ENCODE measurements at places on chromosomes 3 and 15.

GRCh38 chr15:73897441-73898261, 24.3 kb downstream of the TBC1D21 start:
- DNase-seq: peak; percentile 82

DNA sequence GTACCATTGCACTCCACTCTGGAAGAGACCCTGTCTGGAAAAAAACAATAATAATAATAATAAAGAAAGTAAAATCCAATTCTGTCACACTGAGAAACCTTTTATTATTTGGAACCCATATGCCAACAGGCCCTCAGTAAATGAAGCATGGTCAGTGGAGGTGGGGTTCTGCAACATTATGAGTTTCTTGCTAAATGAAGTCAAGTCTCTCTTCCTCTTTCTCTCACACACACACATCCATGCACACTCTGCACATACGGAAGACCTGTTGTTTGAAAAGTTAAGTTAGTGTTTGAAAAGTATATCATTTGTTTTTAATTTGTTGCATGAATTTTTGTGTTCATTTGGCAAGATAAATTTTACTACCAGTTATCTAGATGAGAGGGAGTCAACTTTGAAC, 27.8 kb downstream of the GAP43 start:
- no peak for DNase-seq

DNA sequence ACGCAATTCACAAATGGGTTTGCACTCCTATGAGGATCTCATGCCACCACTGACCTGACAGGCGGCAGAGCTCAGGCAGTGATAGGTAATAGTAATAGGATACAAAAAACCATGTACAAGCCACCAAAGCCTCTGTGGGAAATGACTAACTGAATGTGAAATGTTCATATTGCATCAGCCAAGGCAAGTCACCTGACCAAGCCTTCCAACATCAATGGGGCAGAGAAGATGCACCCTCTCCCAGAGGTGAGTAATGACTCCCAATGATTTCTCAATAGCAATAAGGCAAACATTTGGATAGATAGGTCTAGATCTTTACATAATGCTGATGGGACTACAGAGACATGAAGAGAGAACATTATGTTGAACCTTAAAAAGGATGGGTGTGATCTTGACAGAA, 14.9 kb downstream of the CNTN3 start:
- no peak for DNase-seq

GRCh38 chr3:172354931-172355499, 93.2 kb downstream of the GHSR start:
- DNase-seq: no peak

DNA sequence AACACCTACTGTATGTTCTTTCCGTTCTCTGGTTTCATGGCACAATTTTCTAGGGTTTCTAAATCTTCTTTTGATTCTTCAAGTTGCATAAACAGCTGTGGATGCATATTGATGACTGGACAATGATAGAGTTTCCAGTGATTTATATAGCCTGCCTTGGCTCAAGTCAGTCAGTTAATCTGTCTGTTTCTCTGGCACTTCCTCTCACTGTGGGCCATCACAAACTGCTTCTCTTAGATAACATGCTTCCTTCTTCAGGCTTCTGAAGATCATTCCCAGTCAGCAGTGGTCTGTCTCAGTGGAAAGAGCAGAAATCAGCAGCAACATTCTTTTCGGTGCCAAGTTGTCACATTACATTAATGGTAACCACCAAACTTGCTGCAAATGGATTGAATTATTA, 207.2 kb downstream of the RYR3 start:
- DNase-seq: no peak

DNA sequence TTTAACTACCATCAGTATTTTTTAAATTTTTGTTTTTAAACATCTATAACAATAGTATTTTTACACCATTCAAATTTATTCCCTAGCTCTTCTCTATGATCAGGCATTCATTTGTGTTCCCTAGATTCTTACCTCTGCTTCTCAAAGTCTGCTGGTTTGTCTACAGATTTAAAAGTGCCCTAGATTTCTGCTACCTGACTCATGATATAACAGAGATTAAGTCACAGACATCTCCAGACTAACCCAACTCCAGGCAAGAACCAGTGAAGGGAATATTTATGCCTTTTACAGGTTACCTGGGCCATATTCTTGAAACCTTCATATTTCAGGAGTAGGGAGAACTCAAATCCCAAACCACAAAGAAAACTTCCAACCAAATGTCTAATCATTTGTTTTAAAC, 38.8 kb downstream of the ADAM10 start:
- no peak for DNase-seq

- DNase-seq: no peak
These were observed 50.9 kb downstream of the DPH6 start for GRCh38 chr15:35495080-35495479.

DNA sequence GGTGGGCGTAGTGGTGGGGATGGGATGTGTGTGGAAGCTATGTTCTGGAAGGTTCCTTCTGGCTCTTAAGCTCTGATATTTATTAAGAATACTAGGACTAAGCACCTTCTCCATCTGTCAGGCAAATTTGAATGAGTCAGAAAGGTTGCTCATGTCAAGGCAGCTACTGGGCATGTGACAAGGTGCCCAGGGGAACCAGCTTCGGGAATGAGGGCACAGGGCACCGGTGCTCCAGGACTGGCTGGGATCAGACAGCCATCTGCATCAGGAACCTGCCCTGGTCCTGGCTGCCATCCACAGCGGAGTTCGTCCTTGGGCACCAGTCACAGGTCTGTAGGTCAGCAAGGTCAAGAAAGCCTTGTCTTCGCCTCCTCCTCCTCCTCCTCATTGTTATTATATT, 32.5 kb downstream of the CA12 start:
- no peak for DNase-seq

DNA sequence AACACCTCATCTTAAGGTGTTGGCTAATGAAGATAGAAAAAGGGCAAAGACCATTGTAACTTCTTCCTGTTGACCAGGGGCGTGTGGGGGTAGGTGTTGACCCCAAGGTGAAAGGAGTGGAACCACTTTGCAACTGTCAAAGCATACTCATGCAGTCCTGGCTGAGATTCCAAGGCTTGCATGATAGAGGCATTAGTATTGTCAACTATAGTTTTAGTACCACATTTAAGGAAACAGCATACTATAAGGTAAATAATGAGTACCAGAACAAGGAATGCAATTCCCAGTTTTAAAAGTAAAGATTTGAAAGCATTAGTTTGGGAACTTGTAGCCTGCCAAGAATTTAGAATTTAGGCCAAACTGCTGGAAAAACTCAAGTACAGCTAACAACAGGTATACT, 27.8 kb upstream of the ADGRG7 start:
- no peak for DNase-seq

- DNase-seq: no peak
These were observed 92.4 kb downstream of the OXNAD1 start for GRCh38 chr3:16357186-16358121.

- DNase-seq: no peak
These were observed 169.5 kb upstream of the SMAD3 start for GRCh38 chr15:66895794-66896453.

DNA sequence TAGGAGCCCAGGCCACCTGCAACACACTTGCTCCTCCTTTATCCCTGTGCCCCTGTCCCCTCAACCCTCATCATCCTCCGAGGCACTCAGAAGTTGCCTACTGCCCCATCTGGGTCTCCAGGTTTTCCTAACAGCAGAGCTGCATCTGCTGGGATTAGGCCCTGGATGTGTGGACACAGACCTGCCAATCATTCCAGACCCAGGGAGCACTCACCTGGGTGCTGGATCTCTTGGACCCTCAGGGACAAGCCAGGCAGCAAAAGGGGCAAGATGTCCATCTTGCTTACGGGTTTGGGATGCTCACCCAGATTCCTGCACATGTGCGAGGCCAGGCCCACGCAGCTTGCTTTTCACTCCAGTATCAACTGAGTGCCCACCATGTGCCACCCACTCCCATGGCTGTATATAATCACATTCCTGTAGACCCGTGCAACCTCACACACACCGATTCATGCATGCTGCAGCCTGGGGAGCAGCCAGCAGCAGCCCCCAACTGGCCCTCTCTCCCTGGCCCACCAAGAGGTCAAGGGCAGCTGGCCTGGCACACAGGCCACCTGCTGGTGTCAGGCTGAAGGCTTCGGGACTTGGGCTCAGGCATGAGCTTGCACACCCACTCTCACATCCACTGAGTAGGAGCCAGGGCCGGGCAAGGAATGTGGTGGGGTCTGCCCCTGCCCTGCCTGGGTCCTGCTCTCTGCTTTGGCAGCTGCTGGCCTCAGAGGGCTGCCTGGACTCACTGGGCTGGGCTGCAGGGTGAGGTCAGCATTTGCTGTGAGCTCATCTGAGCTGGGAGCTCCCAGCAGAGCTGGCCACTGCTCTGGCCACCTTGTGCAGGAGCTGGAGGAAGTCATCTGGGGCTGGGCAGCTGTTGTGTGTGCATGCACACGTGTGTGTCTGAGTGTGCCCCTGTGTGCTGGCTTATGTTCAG, 14.9 kb downstream of the PRKCD start:
- no peak for DNase-seq

DNA sequence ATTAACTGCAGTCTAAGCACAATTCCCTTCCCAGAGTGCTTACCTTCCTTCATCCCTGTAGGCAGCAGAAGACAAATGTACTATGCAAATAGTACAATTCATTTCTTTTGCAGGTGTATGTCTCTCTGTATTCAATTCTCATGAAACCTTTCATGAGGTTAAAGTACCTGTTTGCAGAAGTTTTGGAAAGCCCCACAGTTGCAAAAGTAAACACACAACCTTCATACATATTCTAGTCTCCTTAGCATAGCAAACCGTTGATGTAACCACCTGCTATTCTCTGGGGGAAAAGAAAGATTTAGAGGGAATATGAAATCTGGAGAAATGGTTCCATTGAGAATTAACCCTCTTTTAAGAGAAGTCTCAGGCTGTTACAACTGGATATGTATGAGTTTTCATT, 200.3 kb upstream of the SUCLG2 start:
- DNase-seq: no peak

DNA sequence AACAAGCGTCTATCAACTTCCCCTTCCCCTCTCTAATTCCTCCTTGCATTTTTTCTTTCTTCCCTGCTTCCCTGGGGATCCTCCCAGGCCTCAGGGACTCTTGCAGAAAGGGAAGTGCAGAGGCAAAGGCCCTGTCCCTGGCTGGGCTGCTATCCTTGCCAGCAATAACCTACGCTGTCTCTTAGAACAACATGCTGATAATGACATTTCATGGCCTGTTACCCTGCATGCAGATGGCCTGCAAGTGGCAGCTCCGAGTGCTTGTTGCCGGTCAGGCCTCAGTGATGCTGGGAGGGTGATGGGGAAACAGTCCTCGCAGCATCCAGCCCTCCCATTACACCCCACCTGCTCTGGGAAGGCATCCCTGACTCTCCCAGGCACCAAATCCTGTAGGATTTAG, 167.6 kb downstream of the RAB11A start:
- DNase-seq: no peak

- DNase-seq: no peak
These were observed 7.0 kb downstream of the GABRA5 start for GRCh38 chr15:26873846-26874245.

GRCh38 chr3:110629917-110630316, 441.7 kb upstream of the NECTIN3 start:
- no peak for DNase-seq

DNA sequence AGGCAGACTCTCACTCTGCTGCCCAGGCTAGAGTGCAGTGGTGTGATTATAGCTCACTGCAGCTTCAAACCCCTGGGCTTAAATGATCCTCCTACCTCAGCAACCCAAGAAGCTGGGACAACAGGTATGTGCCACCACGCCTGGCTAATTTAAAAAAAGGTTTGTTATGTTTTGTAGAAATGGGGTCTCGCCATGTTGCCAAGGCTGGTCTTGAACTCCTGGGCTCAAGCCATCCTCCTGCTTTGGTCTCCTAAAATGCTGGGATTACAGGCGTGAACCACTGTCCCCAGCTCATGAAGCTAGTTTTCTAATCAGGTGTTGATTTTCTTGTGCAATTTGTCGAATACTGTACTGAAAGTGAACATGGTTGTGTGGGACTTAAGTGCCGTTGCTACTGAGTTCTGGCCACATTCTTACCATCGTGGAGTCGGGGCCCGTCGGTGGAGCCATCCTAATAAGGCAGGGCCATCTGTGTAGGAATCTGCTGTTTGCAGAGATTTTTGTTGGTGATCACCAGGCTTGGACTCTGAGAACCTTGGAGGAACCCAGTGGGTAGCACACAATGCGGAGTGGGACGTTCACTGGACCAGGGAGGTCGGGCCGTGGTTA, 193.2 kb downstream of the GOLGA6L6 start:
- DNase-seq: peak; percentile 62

- no peak for DNase-seq
These were observed 230.0 kb upstream of the LYSMD4 start for GRCh38 chr15:99963096-99963825.

GRCh38 chr3:189841473-189842205, 210.4 kb downstream of the TP63 start:
- DNase-seq: no peak

DNA sequence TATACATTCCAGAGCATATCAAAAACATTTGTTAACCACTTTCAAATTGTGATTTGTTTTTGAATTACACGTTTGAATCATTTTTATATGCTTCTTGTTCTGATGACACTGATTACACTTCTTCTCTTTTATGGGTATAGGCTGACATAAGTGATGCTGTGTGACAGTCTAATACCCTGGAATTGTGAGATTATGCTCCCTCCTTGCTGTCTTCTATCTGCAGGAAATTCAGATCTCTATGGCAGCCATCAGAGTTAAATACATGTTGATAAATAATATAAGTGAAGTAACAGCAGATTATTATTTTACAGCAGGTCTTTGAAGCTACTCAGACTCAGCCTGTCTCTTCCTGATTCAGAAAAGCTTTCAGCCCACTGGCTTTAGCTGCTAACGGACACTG, 248.9 kb downstream of the ZMAT3 start:
- DNase-seq: no peak

GRCh38 chr15:37880009-37880834, 54.2 kb upstream of the TMCO5A start:
- peak; percentile 8 for DNase-seq

DNA sequence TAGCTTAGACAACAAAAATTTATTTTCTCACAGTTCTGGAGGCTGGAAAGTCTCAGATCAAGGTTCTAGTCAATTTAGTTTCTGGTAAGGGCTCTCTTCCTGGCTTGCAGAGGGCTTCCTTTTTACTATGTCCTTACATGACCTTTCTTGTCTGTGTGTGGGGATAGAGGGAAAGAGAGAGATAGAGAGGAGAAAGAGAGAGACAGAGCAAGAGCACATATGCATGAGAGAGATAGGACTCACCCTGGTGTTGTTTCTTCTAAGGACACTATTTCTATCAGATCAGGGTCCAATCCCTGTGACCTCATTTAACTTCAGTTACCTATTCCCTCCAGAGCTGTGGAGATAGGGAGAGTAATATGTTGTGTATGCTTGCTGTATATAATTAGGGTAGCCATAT, 44.9 kb upstream of the TEX9 start:
- no peak for DNase-seq

- no peak for DNase-seq
These were observed 48.3 kb downstream of the MB21D2 start for GRCh38 chr3:192869131-192870031.

GRCh38 chr3:79491029-79491641, 276.7 kb downstream of the ROBO1 start:
- no peak for DNase-seq
